ENCODE measurements at places on chromosomes 7 and 10.
A peak's percentile ranks its signal among the peaks of the same experiment; 100 is the strongest.

- DNase-seq, result no peak
These were observed 1035.9 kb upstream of the AUTS2 start for GRCh38 chr7:68562323-68562899.

GRCh38 chr7:100119072-100119969 is at the start of the genes CNPY4 and TAF6:
CNPY4 (plus strand) TSS chr7:100119634; CDS start chr7:100119745, 111 bp downstream.
TAF6 (minus strand) TSS chr7:100119358; CDS start chr7:100114209, 5,149 bp downstream.
- peak; percentile 95 for DNase-seq

DNA sequence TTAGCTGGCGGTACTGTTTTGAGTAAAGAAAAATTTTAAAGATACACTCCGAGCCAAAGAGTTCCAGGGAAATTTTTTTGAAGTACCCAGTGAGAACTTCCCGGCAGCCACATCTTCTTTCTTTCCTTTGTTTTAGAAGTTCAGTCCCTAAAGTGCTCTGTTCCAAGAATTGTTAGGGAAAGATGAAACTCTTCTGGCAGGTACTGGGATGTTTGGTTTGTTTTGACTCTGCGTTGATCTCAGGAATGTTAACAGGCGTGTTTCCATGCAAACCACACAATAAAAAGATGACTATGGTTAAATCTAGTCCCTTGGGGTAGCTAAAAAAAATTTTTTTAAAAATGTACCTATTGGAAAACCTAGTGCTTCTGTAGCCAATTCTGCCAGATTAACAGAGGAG is 224.7 kb upstream of the PHYHIPL start:
- peak; percentile 73 for DNase-seq

DNA sequence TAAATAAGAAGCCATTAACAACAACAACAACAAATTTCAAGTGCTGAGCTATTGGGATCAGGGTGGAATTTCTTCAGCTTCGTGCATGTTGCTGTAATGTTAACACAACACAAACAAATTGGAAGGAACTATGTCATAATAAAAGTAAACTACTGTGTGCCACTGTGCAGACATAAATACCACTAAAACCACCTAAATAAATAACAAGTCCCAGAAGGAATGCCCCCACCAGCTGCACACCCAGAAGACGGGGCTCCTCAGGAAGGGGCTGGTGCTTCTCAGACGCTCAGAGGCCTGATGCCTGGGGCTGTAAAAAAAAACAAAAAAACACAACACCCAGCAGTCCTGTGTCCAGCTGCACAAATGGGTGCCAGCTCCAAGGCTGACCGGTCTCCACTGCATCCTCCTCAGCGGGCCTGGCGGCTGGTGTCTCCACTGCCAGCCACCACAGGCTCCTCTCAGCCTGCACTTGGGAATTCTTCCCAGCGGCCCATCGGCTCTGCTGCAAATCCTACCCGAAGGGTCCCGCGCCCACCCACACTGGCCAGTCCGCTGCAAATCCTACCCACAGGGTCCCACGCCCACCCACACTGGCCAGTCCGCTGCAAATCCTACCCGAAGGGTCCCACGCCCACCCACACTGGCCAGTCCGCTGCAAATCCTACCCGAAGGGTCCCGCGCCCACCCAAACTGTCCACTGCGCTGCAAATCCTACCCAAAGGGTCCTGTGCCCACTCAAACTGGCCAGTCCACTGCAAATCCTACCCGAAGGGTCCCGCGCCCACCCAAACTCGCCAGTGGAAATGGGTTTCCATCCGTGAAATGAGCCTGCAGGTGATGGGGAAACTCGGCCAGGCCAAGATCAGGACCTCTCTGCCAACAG is 35.8 kb upstream of the DNAAF5 start:
- DNase-seq, result no peak

- no peak for DNase-seq
These were observed 124.3 kb downstream of the ADCY1 start for GRCh38 chr7:45698303-45699014.

DNA sequence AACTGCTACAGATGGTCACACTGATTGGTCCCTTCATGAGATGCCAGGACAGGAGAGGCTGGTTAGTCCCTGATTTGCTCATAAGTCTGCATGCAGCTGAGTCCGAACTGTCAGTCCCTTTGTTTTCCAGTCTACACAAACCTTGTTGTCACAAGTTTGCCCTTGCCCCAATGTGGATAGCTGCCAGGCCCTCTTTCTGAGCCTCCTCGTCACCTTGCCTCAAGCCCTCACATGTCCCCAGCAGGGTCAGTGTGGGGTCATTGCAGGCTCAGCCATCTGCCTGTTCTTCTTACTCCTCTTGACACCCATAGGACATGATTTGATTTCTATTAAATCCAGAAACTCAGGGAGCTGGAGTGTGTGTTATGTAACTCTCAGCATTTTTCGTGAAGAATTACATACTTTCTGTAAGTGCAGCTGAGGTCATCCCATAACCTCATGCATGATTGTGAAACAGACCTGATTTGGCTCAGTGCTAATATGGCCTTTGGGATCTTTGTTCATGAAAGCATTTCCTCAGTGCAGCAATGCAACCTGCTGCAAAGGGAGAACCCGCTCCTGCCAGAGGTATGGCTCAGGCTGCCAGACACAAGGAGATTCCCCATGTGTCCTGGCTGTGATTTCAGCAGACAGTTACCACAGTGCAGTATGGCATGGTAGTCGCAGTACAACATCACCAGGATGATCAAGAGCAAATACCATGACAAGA is 70.0 kb upstream of the ZMIZ2 start:
- DNase-seq, result peak; percentile 92

DNA sequence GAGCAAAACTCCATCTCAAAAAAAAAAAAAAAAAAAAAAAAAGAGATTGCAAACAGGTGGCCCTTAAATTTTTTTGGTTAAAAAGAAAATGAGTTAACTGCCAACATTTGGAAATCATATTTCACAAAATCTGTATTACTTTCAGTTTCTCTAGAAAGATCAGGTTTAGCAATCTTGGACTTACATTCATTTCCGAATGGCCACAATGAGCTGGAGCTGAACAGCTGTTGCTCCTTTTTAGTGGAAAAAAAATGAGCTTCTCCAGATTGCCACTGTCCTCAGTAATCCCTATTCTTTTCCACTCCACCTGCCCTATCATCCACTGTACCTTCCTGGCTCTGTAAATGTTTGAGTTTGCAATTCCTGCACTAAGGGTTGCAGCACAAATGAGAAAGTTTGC is 43.6 kb downstream of the RAB11FIP2 start:
- DNase-seq, result no peak

DNA sequence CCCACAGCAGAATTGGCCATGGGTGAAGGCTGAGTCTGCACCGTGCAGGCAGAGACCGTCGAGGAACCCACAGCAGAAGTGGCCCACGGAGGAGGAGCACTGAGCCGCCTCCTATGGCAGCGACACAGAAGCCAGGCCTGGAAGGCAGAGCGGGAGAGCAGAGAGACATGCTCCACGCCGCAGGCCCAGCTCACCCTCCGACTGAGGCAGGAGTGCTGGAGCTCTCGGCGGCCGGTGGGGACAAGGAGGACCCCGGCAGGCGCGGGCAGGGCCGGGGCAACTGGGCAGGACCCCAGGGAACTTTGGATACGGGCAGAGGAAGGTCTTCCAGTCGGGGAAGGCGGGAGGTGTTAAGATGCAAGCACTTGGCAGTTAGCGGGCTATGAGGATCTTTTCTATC is 420.4 kb downstream of the DNAJB6 start:
- DNase-seq, result no peak

- no peak for DNase-seq
These were observed at the start of gene NODAL for GRCh38 chr10:70441161-70441894. NODAL (minus strand) TSS chr10:70441681; CDS start chr10:70441667, 14 bp downstream.

DNA sequence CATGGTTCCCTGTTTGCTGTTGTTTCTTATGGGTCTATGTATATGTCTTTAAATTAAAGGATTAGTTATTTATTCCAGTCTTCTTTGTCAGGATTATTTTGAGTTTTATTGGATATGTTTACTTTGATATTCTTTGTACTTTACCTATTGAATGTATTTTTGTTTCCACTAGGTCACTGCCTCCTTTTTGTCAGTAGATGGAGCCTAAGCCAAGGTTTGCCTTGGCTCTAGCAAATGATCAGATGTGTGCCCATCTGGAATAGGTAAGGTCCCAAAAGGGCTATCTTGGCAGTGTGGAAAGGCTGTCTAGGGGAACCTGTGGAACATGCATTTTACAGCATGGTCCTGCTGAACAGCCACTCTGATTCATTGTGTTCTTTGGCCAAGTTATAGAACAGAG is 337.3 kb upstream of the GHITM start:
- DNase-seq, result no peak

GRCh38 chr10:119377958-119378736 is 164.4 kb downstream of the RGS10 start:
- no peak for DNase-seq

GRCh38 chr7:148884049-148884298 is at the start of gene EZH2:
EZH2 (minus strand) TSS chr7:148884291; CDS start chr7:148847298, 36,993 bp downstream.
- no peak for DNase-seq

DNA sequence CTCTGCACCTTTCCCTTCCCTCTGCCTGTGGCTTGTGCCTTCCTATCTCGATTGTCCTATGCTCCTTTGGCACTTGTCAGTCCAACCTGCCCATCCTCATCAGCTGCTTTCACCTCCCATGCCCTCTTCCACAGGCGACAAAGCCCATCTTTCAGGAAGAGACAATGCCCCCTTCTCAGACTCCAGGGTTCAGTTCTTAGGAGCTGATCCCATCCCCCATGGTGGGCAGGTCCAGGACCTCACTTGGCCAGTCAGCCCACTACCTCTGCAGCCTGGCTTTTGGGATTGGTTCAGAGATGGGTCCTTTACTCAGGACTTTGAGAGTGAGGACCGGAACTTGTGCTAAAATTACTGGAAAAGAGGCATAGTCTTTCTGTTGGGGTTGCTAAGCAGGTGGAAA is 74.0 kb upstream of the NANOS1 start:
- no peak for DNase-seq

DNA sequence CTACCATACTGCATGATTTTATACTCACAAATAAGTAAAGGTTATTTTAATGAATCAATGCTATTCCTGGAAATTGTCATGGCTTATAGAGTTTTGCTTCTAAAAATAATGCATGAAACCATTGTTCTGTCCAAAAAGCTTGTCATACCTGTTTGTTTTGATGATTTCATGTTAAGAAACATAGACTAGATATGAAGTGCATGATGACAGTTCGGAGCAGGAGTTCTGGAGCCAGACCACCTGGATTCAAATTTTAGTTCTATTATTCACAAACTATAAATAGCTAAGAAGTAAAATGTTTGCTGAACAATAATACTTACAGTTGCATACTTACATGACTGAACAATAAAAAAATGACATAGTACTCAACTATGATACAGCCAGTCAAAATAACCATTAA is 107.0 kb upstream of the AKR1E2 start:
- DNase-seq, result no peak

- no peak for DNase-seq
These were observed 87.8 kb upstream of the DYNC1I1 start for GRCh38 chr7:95684505-95684904.

GRCh38 chr10:24916365-24916764 is 36.0 kb downstream of the PRTFDC1 start:
- no peak for DNase-seq
